ENCODE measurements at places on chromosomes 16 and 17.

- no peak for DNase-seq
These were observed 59.2 kb downstream of the CYB5B start for GRCh38 chr16:69483611-69484010.

- no peak for DNase-seq
These were observed 288.0 kb downstream of the MAF start for GRCh38 chr16:79312502-79312901.

DNA sequence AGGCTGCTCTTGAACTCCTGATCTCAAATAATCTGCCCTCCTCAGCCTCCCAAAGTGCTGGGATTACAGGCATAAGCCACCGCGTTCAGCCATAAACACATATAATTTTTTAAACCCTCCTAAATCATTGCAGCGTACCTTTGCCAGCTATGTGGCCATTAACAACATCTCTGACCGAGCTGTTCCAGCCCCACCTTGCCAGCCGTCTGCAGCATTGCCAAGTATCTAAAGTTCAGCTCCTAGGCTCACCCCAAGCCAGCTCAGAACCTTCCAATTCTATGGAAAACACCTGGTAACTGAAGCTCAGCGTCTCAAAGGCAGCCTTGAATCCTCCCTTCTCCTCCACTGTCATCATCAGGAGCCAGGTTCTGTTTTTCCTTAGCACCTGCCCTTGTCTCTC, 5.1 kb upstream of the MEIOB start:
- no peak for DNase-seq

DNA sequence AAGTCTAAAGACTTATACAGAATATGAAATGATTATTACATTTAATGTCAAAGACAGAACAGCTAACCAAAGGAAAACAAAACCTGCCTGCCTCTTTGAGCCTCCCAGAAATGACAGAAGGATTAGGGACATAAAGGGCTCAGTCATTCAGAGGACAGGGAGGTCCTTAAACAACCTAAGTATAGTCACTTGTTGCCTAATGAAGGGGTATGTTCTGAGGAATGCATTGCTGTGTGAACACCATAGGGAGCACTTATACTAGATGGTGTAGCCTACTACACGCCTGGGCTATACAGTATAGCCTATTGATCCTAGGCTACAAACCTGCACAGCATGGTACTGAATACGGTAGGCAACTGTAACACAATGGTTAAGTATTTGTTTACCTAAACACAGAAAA, 106.4 kb downstream of the PARN start:
- no peak for DNase-seq

DNA sequence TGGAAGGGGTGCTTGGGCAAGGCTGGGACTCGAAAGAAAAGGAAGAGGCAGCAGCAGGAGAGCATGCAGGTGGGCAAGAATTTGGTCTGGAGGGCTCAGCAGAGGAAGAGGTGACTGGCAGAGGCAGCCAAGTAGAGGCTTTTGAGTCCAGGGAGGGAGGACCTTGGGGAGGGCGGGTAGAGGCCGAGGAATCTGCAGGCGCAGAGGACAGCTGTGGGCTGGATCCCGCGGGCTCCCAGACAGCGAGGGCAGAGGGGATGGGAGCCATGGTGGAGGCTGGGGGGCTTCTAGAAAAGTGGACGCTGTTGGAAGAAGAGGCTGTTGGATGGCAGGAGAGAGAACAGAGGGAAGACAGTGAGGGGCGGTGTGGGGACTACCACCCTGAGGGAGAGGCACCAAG, 2.9 kb downstream of the APOBR start:
- DNase-seq: no peak

- DNase-seq: no peak
These were observed 5.4 kb upstream of the BCAR1 start for GRCh38 chr16:75256696-75257343.

- DNase-seq: peak; percentile 61
These were observed 3.4 kb downstream of the BLTP2 start for GRCh38 chr17:28641579-28641978.

DNA sequence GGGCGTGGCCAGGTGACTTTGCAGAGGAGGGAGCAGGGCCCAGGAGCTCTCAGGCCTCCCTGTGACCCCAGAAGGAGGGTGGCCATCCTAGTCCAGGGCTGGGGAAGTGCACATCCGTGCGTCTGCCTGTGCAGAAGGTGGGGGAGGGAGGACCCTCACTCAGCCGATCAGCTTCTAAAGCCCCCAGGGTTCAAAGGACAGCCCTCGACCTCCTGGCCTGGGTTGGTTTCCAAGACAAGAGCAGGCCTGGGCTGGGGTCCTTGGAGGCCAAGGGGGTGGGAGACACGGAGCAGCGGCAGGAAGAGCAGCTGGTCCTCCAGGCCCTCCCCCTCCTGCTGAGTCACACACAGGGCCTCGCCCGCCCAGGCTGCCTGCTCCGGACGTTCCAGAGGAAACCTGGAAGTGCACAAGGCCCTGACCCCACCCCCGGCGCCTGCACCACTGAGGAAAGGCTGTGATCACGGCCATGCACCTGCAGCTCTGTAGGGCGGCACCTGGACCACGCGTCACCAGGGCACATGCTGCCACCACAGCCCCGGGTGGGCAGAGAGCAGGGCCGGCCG, 67.1 kb upstream of the ZNF469 start:
- no peak for DNase-seq

GRCh38 chr16:57844416-57845030, 42.2 kb upstream of the KIFC3 start:
- no peak for DNase-seq

GRCh38 chr17:78726513-78726912, 55.6 kb downstream of the CYTH1 start:
- DNase-seq: no peak

DNA sequence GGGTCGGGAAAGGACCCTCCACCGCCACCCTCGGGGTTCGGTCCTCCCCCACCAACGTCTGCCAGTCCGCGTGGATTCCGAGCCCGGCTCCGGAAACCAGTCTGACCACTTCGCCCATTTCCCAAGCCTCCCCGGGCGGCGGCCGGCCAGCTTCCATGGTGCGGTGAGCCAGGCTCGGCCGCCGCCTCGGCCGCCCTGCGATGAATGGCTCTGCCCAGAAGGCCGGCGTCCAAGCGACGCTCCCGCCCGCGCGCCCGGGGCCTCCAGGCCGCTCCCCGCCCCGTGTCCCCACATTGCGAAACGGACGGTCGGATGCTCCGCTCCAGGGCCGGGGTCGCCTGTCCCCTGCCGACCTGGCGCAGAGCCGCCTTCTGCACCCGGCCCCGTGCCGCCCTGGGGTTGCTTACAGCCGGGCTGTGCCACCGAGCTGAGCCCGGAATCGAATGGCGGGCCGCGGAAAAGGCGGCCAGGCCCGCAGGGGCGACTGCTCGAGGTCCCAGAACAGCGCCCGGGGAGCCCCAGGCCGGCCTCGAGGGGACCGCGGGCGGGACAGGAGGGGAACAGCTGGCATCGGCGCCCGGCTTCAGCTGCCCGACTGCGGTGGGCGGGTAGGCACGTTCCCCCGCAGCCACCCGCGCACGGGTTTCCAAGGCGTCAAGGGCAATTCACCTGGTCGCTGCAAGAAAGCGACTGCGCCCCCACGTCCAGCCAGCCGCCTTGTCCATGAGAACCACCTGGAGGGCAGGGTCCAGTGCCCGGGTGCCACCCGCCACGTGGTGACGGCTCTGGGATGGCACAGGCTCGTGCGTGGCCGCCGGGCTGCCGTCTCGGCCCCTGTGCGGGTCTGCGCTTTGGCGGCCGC, 18.3 kb upstream of the CBX8 start:
- peak; percentile 90 for DNase-seq

DNA sequence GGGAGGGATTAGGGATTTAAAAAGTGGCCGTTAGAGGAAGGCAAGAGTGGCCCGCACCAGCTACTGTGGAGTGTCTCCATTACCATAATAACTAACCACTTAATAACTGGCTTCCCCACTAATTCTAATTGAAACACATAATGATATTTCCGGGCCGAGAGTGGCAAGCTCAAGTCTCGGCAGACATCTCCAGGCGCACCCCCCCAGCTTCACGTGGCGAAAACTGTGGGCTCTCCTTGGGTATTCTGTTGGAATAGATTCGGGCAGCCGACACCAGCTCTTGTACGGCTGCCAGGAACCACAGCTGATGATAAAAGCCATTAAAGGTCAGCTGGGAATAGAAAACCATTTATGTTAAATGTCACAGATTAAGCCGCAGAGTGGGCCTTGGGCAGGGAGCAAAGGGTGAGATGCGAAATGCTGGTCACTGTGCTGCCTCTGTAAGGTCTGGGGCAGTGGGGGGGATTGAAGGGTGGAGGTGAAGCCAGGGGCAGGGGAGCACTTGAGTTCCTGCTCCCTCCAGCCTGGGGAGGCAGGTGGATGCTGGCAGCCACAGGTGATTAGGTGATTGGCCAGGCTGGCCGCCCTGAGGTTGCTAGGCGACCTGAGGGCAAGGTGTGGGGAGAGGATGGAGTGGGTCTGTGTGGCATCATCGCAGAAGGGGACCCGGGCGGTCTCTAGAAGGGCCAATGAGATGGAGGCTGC, 115.6 kb upstream of the SDK2 start:
- peak; percentile 90 for DNase-seq

GRCh38 chr17:82648742-82649331, 593 bp upstream of the WDR45B start:
- DNase-seq: peak; percentile 71

DNA sequence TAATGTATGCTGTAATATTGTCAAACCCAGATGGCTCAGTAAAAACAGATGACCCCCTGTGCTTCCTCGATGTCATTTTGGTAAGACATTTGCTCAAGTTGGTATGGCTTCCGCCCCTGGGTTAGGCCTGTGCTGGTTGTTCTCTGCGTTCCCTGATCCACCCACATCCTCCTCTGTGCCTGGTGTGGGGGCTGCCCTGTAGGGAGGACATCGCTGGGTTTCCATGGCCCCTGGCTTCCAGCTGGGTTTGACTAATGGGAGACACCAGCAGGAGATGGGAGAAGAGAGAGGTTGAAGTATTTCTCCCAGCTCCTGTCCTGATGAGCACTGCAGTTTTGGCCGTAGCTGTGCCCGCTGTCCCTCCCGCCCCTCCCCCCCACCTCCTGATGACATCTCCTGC, 4.4 kb upstream of the MFAP4 start:
- no peak for DNase-seq

DNA sequence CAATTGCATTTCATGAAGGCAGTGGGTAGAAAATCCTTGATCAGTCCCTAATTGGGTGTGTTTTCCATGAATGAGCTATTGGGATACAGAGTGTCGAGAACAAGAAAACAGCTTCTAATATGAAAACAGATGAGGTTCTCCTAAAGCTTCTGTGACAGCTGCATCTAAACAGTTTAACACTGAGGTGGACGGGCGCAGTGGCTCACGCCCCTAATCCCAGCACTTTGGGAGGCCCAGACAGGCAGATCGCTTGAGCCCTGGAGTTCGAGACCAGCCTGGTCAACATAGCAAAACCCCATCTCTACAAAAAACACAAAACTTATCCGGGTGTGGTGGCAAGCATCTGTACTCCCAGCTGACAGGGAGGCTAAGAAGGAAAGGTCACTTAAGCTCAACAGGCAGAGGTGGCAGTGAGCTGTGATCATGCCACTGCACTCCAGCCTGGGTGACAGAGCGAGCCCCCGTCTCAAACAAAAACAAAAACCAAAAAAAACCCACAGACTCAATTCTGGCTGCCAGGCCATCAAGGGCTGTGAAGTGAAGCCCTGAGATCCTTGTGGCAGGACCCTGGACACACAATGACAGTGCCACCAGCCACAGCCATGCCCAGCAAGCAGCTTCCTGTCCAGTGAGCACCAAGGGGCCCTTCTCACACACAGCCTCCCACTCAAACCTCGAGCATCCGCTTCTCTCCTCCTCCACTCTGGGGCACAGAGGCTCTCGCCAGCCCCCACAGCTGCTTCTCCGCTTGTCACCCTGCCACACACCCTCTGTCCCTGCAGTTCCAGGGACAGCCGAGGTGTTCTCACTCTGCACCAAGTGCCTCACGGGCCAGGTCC, 44.0 kb downstream of the ANKRD11 start:
- no peak for DNase-seq

DNA sequence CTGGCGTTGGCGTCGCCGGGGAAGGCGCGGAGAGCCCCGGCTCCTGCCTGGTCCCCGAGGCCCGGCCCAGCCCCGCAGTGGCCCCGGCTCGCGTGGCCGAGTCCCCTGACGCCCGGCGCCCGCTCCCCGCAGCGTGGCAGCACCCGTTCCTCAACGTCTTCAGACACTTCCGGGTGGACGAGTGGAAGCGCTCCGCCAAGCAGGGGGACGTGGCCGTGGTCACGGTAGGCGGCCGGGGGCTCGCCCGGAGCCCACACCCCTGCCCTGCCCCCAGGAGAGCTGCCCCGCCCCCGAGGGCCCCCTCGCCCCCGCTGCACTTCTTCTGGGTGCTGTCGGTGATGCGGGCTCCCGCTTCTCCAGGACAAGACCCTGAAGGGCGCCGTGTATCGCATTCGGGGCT, 466 bp downstream of the WDR90 start:
- DNase-seq: peak; percentile 61

DNA sequence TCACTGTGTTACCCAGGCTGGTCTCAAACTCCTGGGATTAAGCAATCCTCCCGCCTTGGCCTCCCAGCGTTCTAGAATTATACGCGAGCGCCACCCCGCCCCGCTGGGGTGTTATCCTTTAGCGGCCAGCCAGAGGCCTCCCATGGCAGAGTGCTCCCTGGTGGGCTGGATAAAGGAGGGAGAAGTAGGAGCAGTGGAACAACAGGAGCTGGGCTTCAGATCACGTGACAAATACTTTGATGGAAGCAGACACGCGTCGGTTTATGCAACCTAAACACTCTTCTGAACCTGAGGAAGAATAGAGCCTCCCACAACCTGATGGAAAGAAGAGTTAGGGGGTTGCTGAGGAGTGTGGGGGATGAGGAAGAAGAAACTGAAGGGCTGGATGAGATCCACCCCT, 2114.0 kb downstream of the TP53TG3F start:
- no peak for DNase-seq

DNA sequence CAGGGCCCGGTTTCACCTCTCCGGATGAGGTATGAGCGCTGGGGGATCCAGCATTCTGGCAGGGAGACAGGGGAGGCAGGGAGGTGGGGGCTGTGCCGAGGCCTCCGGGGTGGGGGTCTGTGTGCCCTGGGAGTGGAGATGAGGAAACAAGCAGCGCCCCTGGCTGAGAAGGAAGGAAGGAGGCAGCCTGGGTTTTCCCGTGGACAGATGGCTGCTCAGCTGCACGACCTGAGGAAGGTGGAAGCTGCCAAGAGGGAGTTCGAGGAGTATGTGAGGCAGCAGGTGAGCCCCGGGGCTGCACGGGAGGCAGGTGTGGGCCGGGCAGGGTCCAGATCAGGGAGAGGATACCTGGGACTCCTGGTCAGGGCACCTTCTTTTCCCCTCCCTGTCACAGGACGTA, 4.3 kb downstream of the RNF112 start:
- DNase-seq: no peak
